Neural cell (in vitro differentiated cells): ENCODE measurements at places on chromosomes 4 and X. TPM values are rescaled to one million over a fixed set of nuclear protein-coding genes. Genes with fewer than 3 reads are reported as not detected.

The NSG1 gene
- polyA plus RNA-seq = 847 and 921 TPM in 2 replicates

The CTAG2 gene
- polyA plus RNA-seq = not detected in 2 replicates

The PHOX2B gene
- polyA plus RNA-seq = not detected in 2 replicates

The CXCL10 gene
- not detected in 2 replicates for polyA plus RNA-seq

The AKAP4 gene
- polyA plus RNA-seq = not detected in 2 replicates

The ASB12 gene
- polyA plus RNA-seq = 1.2 and 1.5 TPM in 2 replicates

The TCEAL6 gene
- not detected in 2 replicates for polyA plus RNA-seq

The CHRNA9 gene
- 0.10 TPM in 1 of 2 replicates, not detected in the other for polyA plus RNA-seq

The ESX1 gene
- not detected in 2 replicates for polyA plus RNA-seq
